Osteocyte (in vitro differentiated cells): ENCODE measurements at places on chromosomes 6 and 20. TPM values are rescaled to one million over a fixed set of nuclear protein-coding genes. Genes with fewer than 3 reads are reported as not detected.
A peak's percentile ranks its signal among the peaks of the same experiment; 100 is the strongest.

GRCh38 chr6:15399641-15400470 is 154.0 kb downstream of the JARID2 start:
- H3K4me3 ChIP-seq: peak overlapping the region; percentile 71
- peaks cover 33% of the 10 kb centered on the region for H3K4me1 ChIP-seq
- H3K27me3 ChIP-seq: no peaks in the 10 kb centered on the region
- H3K27ac ChIP-seq: peak overlapping the region; percentile 41

- no peaks in the 10 kb centered on the region for H3K36me3 ChIP-seq
- H3K27ac ChIP-seq: no peak overlapping the region
- H3K4me3 ChIP-seq: no peak overlapping the region
- H3K27me3 ChIP-seq: no peaks in the 10 kb centered on the region
- DNase-seq: no peak
Measured at GRCh38 chr20:37378420-37378784, 32.5 kb downstream of the SRC start.

PBOV1 gene
- total RNA-seq: not detected in 2 replicates

GRCh38 chr20:9332791-9333479 is 181.5 kb upstream of the LAMP5 start:
- DNase-seq: no peak
- no peak overlapping the region for H3K27ac ChIP-seq
- no peak overlapping the region for H3K4me3 ChIP-seq
- no peaks in the 10 kb centered on the region for H3K36me3 ChIP-seq
- no peaks in the 10 kb centered on the region for H3K4me1 ChIP-seq

MTO1 gene
- 23.7 and 24.8 TPM in 2 replicates for total RNA-seq

UBD gene
- not detected in 2 replicates for total RNA-seq

DNA sequence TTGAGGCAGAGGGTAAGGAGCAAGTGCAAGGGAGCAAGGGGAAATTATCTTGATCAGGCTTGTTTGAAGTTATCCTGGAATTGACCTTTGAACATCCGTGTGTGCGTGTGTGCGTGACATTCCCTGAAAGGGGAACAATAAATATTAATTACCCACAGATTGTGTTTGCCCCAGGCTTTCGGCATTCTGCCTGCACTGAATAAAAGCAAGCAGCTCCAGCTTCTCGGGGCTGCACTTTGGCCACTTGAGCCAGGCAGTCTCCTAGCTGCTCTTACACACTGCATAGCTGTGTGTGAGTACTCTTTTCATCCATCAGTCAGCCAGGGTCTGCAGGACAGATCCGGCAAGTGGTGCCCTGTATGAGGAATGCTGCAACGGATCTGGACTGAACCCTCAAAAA is 107.7 kb upstream of the BTN3A2 start:
- H3K27me3 ChIP-seq: no peaks in the 10 kb centered on the region
- H3K36me3 ChIP-seq: no peaks in the 10 kb centered on the region
- no peak overlapping the region for H3K4me3 ChIP-seq

- no peak overlapping the region for H3K4me3 ChIP-seq
- no peaks in the 10 kb centered on the region for H3K36me3 ChIP-seq
- DNase-seq: no peak
Measured at GRCh38 chr6:108728826-108729225, 119.4 kb upstream of the ARMC2 start.

DNA sequence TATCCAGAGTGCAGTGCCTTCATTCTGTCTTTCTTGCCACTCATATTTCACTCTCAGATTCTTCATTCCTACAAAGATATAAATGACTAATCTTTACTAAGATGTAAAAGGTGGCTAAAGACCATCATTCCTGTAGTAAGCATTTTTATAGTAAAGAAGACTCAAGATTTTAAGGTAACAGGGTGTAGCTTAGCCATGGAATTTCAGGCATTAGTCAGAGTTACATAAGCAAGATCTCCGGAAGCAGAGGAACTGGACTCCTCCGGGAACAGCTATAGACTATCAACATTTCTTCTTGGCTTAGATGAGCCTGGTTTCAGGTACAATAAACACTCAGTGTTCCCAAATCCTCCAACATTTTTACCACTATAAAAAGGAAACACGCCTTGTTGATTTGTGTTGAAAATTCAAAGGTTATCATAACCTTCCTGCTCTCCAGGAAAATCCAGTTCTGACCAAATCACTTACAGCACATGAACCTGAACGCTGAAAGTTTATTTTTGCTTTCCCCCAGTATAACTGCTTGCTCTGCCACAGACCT is 23.7 kb downstream of the SERPINB1 start:
- peaks cover 25% of the 10 kb centered on the region for H3K4me1 ChIP-seq
- peak overlapping the region; percentile 15 for H3K4me3 ChIP-seq
- H3K36me3 ChIP-seq: peaks cover 3% of the 10 kb centered on the region
- peak overlapping the region; percentile 91 for H3K27ac ChIP-seq
- no peaks in the 10 kb centered on the region for H3K27me3 ChIP-seq

GRCh38 chr6:20416567-20417345 is 15.1 kb downstream of the E2F3 start:
- H3K36me3 ChIP-seq: no peaks in the 10 kb centered on the region
- DNase-seq: no peak
- H3K4me3 ChIP-seq: no peak overlapping the region
- no peaks in the 10 kb centered on the region for H3K27me3 ChIP-seq
- peaks cover 2% of the 10 kb centered on the region for H3K4me1 ChIP-seq
- no peak overlapping the region for H3K27ac ChIP-seq

DNA sequence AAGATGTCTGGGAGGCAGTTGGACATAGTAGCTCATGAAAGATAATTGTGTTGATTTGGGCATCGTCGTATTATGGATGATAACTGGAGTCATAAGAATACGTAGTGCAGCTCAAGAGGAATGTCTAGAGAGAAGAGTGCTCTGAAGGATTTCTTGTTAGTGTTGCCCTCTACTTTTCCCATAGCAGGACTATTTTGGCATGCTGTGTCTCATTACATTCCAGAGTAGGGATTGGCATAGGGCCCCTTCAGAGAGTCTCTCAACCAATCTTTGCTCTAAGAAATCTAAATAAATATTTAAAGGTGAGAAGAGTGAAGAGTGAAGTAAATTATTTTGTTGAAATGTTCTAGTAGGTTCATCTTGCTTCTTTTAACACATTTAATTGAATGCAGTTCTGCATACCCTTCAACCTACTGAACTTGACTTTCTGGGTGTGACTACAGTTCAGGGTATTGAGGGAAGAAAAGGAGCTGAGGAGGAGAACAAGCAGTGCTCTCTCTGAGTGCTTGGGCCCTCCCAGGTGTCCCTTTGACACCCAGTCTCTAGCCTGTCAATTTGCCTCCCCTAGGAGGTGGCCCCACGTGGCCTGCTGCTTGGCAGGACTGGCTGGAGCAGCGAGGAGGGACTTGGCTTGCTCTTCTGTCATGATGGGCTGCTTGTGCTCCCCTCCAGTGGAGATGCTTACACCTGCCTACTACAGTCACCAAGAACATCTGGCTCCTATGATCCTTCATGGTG is 33.3 kb downstream of the SOBP start:
- no peaks in the 10 kb centered on the region for H3K4me1 ChIP-seq
- H3K36me3 ChIP-seq: no peaks in the 10 kb centered on the region
- no peak overlapping the region for H3K4me3 ChIP-seq
- no peak overlapping the region for H3K27ac ChIP-seq
- no peak for DNase-seq

DNA sequence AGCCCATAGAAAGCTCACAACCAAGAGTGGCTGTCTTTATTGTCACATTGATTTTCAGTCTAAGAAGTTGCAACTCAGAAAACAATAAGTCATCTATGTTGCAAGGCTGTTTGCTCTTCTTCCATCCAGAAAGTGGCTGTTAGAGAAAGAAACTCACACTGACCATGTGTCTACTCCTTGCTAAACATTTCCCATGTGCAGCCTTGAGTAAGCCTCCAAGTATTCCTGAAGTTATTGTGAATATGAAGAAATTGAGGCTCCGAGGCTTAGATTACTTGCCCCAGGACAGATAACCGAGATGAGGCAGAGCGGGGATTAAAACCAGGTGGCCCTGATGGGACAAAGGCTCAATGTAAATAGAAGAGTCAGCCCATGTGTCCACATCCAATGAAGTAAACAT is 105.0 kb downstream of the SPTLC3 start:
- no peak for DNase-seq
- H3K4me3 ChIP-seq: no peak overlapping the region
- H3K27ac ChIP-seq: no peak overlapping the region
- no peaks in the 10 kb centered on the region for H3K4me1 ChIP-seq
- no peaks in the 10 kb centered on the region for H3K36me3 ChIP-seq
- H3K27me3 ChIP-seq: peaks cover 5% of the 10 kb centered on the region

RIPPLY2 gene
- not detected in 2 replicates for total RNA-seq

DNA sequence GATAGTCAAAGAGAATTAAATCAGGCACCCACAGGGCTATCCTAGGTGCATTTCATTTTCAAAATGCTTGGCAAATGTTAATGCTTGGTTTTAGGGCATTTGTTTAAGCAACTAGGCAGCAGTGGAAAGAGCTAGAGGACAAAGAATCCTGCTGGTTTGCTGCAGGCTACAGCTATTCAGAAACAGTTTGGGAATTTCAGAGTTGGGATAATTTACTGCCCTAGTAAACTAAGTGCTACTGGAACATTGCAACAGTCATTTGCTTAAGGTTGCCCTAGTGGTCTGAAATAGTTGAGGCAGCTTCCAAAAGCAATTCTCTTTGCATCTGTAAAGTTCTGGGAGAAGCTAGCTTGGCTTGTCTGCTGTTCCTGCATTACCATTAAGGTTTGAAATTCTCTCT is 312.7 kb downstream of the LAMA2 start:
- no peak overlapping the region for H3K4me3 ChIP-seq
- H3K27me3 ChIP-seq: peaks cover 2% of the 10 kb centered on the region
- DNase-seq: no peak

DNA sequence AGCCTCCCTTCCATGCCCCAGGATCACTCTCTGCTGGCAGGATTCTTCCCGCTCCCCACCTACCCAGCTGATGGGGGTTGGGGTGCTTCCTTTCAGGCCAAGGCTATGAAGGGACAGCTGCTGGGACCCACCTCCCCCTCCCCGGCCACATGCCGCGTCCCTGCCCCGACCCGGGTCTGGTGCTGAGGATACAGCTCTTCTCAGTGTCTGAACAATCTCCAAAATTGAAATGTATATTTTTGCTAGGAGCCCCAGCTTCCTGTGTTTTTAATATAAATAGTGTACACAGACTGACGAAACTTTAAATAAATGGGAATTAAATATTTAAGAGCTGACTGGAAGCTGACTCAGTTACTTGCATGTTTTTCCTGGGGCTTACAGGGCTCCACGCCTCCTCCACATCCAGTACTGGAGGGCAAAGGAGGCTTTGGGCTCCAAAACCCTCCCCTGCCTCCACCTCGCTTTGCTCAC is 24.3 kb upstream of the FANCE start:
- H3K27ac ChIP-seq: peak overlapping the region; percentile 92
- peaks cover 52% of the 10 kb centered on the region for H3K4me1 ChIP-seq
- H3K4me3 ChIP-seq: peak overlapping the region; percentile 62
- no peaks in the 10 kb centered on the region for H3K27me3 ChIP-seq
- DNase-seq: no peak

DNA sequence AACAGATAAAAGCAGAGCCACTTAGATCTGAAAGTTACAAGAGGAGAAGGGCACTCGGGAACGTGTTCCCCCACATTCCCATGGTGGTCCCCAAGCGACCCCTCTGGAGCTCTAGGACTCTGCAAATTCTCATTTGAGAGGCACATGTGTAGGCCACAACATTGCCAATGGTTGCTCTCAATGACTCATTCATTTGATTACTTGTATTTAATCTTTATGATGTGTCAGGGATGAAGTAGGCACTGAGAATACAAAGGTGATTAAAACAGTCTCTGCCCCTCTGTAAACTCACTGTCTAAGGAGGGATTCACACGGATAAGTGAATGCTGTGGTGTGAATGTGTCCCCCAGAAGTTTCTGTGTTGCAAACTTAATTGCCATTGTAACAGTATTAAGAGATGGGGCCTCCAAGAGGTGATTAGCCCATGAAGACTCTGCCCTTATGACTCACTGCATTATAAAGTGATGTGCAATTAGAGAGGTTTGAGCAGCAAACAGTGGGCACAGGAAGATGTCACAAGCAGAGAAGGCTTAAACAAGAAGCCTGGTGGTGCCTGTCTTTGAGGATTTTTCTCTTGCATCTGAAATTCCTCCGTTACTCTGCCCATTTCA is 34.0 kb upstream of the TRAM2 start:
- no peaks in the 10 kb centered on the region for H3K27me3 ChIP-seq
- H3K27ac ChIP-seq: no peak overlapping the region
- H3K4me3 ChIP-seq: no peak overlapping the region
- no peak for DNase-seq

C6orf58 gene
- total RNA-seq: 0.73 TPM in 1 of 2 replicates, not detected in the other

CGAS gene
- 0.37 and 0.59 TPM in 2 replicates for total RNA-seq

CHMP4B gene
- 87.5 and 92.5 TPM in 2 replicates for total RNA-seq

DNA sequence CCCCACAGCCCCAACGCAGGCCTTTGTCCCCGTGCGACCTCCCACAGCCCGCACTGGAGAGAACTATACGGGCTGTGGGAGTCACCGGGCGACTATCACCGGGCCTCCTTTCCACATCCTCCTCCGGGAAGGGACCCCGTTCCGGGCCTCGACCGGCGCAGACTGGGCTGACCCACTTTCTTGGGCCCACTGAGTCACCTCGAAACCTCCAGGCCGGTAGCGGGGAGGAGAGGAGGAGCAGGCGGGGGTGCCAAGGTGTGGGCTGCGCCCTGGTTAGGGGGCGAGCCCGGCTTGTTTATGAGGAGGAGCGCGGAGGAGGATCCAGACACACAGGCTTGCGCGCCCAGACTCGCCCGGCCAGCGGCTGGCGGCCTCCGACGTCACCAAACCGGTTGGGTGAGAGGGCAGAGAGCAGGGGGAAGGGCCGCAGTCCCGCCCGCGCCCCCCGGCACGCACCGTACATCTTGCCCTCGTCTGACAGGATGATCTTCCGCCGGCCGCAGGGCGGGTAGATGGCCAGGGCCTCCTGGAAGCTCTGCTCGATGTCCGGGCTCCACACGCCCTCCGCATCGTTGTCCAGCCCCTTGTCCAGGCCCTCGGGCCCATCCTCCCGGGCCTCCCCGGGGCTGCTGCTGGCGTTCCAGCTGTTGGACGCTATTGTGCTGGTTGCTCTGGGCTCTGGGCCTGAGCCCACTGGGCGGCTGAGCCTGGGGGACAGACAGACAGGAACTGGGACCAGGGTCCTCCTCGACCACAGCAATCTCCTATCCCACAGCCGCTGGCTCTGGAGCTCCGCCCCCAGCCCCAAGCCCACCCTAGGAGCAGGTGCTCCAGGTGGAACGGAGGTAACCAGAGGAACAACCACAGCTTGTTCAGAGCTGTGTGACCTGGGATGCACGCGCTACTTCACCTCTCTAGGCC is 10.6 kb downstream of the TEAD3 start:
- peak overlapping the region; percentile 90 for H3K27ac ChIP-seq
- H3K4me3 ChIP-seq: no peak overlapping the region
- no peak for DNase-seq
- no peaks in the 10 kb centered on the region for H3K27me3 ChIP-seq
- H3K4me1 ChIP-seq: peaks cover 47% of the 10 kb centered on the region

IMPG1 gene
- total RNA-seq: not detected in 2 replicates

DNA sequence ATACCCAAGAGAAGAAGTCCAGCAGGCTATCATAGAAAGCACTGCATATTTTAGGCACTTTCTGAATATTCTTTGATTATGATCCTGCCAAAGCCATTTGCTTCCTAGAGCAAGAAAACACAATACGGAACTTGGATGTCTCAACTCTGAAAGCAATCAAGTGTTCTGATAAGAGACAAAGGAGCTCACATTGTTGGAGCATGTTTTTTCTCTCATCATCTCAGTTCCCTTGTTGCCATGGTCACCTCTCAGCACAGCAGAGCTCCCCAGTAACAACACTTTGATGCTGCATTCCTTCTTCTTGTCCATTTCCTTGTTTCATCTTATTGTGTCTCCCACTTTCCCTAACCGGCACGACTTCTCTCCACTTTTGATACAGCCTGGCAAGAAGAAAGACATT is 168.7 kb upstream of the FUT9 start:
- no peaks in the 10 kb centered on the region for H3K27me3 ChIP-seq
- no peak overlapping the region for H3K4me3 ChIP-seq
- H3K36me3 ChIP-seq: no peaks in the 10 kb centered on the region
- no peaks in the 10 kb centered on the region for H3K4me1 ChIP-seq
- no peak for DNase-seq
- H3K27ac ChIP-seq: no peak overlapping the region

ARID1B gene
- 78.1 and 82.7 TPM in 2 replicates for total RNA-seq
